ENCODE measurements at places on chromosomes 12 and 14.

DNA sequence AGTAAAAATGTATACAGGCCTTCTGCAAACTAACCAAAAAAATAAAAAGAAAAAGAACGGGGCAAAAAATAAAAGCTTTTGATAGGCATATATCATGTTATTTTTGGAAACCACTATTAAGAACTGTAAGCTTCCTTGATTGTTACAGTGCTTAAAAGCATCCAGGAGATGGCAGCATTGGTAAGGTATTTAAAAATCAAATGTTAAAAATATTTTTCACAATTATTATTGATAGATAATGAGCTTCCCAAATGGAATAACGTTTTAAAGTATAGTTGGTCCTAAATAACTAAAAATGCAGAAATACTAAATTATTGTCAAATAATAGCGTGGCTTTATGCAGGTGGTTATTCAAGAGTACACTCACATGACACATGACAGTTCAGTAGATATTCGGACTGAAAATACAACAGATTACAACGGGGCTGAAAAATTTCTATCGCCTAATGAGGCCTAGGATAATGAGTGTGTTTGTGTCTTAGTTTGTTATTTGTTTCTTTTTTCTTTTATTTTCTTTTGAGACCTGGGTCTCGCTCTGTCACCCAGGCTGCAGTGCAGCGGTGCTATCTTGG is 127.2 kb upstream of the ATF7IP start:
- peak; percentile 6 for DNase-seq

- DNase-seq = peak; percentile 92
Observed at GRCh38 chr12:118611295-118611694, 234.9 kb downstream of the SUDS3 start.

GRCh38 chr12:131897875-131898274 is 3.5 kb downstream of the ULK1 start:
- DNase-seq = no peak

- DNase-seq = no peak
Observed at GRCh38 chr14:50736932-50737419, 68.9 kb upstream of the SAV1 start.

DNA sequence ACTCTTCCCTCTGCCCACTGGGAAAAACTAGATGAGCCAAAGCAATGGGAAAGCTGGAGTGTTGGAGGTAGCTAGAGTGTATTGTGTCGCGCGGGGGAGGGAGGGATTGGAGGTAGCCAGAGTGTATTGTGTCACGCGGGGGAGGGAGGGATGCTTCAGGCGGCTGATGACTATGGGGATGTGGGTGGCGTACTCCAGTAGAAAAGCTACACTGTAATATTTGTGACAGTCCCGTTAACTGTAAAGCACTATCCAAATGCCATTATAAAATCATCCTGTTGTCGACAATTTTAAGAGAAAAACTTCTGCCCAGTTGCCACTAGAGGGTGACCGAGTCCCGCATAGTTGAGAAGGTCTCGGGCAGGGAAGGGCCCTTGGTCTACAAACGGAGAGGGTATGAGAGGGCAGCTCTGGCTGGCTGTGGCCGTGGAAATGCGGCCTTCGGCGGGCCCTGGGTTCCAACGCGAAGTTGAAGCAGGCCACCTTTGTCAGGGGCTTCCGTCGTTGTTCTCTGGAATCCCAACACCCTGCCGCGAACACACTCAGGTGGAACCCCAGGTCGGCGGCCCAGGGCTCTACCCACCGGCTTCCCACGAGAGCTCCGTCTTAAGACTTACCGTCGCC is 15.1 kb upstream of the PLEK2 start:
- DNase-seq = peak; percentile 27

- no peak for DNase-seq
Observed at GRCh38 chr14:34843011-34843554, 32.1 kb downstream of the BAZ1A start.

- no peak for DNase-seq
Observed at GRCh38 chr12:1552171-1552570, 42.2 kb downstream of the FBXL14 start.

DNA sequence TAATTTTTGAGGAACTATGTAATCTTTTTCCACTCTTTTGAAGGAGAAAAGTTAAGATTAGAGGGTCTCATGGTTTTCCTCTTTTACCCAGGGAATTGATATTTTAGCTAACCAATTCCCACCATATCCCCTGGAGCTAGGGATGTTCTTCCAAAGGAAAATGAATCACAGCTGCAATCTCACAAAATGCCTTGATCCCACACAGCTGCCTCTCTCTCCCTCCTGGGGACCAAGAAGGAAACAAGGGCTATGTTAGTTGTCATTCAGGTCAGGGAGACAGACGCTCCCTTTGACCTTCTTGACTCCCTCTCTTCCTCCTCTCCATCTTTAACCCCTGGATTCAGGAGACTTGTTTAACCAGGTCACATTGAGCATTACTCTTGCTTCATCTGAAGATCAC is 9.5 kb downstream of the DCN start:
- no peak for DNase-seq

GRCh38 chr14:54083549-54084239 is 127.1 kb upstream of the BMP4 start:
- no peak for DNase-seq

- no peak for DNase-seq
Observed at GRCh38 chr12:90905691-90906370, 49.1 kb downstream of the CCER1 start.

DNA sequence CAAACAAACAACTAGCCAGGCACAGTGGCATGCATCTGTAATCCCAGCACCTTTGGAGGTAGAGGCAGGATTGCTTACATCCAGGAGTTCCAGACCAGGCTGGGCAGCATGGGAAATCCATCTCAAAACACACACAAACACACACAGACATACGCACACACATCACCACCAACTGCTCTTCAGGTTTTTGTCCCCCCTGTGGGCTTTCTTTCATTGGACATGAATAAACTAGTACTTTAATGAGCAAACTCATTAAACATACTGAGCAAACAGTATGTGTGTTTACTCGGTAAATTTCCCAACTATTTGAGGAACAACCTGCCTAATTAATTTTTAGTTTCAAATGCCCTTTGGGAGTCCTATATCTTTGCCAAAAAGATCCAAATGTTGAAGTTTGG is 10.1 kb upstream of the RASSF3 start:
- DNase-seq = peak; percentile 94

DNA sequence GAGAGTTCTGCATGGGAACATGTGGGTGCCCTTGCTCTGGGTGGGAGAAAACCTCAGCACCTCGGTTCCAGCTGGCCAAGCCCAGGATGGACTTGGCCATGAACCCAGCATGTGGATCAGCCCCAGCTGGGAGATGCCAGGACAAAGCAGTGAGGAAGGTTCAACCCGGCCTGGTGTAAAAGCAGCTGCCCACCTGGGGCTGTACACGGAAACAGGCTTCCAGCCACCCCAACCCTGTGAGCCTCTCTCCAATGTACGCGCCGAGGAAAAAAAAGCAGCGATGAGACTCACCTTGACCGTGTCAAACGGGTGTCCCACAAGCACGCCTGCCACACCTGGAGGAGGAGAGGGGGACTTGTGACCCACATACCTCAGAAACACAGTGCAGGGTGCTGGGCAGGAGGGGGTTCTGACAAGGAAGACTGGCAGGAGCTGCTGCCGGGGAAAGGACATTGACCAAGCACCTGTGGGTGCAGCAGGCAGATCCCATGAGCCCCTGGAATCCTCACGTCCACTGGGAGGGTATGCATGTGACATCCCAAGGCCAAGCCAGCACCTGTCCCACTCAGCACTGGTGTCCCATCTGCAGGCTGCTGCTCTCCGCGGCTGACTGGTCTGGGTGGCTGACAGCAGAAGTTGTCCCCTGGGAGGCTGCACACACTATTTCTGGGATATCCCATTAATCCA is 7.5 kb downstream of the SLC25A29 start:
- DNase-seq = no peak

GRCh38 chr12:6106218-6106617 is 18.3 kb downstream of the VWF start:
- no peak for DNase-seq

DNA sequence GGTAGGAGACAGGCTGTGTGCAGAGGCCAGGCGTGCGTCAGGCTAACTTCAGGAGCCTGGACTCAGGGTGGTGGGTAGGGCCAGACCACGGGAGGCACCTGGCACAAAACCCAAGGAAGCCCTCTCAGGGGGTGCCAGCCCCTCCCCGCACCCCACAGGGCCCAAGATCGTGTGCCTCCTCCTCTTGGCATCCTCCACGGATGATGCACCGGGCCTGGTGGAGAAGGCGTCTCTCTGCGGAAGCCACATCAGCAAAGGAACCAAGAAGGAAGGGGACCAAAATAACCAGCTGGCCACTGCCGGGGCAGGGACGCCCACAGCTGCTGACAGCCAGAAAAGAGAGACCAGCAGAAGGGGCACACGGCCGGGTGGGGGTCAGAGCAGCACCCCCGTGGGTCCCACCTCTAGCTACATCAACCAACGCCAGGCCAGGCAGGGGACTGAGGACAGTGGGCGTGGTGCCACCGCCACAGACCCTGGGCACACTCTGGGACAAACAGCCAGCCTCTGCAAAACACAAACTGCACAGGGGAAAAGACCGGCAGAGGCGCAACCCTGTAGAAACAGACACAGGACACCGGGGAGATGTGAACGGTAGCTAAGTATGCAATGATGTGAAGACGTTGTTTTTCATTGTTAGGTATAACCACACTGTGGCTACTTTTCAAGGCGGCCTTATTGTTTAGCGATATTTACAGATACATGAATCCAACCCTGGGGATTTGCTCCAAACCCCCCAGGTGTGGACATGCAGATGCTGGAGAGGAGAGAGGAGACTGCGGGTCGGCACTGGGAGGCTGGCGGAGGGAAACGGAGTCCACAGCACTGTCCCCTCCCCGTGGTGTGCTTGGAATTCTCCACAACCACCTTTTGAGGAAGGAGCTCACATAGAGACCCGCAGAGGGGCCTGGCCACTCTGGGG is 26.1 kb upstream of the C14orf180 start:
- DNase-seq = no peak

DNA sequence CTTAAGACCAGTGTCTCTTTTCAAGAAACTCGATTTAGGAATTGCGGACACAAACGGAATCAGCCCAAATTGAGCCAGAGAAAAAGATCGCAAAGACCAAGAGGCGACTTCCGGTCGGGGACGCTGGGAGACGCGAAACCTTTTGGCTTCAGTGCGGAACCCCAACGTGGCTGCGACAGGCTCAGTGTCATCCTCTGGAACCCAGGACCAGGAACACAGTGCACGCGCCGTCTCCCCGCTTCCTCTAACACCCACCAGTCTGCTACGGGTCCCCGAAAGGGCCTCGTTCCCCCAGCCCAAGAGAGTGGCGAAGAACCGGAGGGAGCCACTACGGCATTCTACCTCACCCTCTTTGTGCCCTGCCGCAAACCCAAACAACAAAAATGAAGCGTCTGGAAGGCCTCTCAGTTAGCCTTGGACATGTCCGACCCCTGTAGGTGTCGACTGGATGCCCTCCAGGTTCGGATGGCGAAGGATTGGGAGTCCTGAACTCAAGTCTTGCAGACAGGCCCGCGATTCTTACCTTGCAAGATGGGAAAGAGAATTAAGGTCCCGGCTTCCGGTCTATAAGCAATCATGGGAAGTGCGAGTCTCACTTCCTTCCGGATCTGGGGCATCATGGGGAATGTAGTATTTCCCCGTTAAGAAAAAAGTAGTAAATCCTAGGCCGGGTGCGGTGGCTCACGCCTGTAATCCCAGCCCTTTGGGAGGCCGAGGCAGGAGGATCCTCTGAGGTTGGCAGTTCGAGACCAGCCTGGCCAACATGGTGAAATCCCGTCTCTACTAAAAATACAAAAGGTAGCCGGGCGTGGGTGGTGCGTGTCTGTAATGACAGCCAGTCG is at the start of gene RPL6:
TSS of gene RPL6 (minus strand) at position 542 of the 842 bp plus-strand sequence. CDS start 949 bp downstream, outside the sequence.
- peak; percentile 93 for DNase-seq

- DNase-seq = no peak
Observed at GRCh38 chr14:59303216-59303615, 114.7 kb downstream of the DAAM1 start.

- DNase-seq = no peak
Observed at GRCh38 chr12:26095186-26095585, 29.7 kb downstream of the BHLHE41 start.

DNA sequence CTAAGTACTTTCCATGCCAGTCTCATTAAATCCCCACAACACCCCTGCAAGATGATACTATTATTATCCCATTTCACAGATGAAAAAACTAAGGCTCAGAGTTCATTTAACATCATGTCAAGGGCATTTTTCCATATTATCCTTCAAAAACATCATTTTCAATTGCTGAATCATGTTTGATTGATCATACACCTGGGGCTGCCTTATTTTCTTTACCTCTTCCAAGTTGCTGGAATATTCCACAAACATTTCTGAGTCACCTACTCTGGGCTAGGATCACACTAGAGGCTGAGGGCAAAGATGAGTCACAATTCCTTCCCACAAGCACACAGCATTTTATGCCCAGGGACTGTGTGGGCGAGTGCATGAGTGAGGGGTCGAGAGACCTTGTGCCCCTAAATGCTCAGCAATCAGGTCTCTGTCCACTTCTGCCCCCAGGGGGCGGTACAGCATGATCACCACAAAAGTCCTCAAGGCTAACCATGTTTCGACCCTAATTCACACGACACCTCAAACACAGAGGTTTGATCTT is 14.1 kb upstream of the TMEM119 start:
- DNase-seq = no peak

- no peak for DNase-seq
Observed at GRCh38 chr12:109910969-109911348, 10.9 kb downstream of the TCHP start.

- no peak for DNase-seq
Observed at GRCh38 chr14:92323916-92324818, 1.2 kb downstream of the SLC24A4 start.

DNA sequence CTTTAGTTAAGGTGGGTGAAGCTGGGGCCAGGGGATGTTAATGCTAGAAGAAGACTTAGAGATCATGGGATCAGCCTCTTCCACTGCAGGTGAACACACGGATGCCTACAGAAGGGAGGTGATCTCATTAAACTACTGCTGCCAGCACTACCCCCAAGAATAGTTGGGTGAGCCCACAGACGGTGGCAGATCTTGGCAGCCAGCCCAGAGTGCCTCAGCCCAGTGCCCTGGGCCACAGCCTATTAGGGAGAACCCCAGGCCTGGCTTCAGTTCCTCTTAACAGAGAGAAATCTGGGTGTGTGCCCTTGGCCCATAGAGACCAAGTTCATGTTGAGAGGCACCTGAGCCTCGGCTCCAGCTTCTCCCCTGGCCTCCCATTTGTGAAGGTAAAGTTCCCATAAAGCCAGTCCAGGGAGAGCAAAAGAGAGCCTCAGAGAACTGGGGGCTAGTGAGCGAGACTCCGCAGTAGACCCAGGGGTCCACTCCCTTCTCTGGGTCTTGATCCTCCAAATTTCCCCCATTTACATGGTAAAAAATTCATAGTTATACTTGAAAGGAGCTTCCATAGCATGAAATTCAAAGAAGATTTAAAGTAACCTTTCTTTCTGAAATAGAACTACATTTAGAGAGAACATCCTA is 125.0 kb upstream of the CCND2 start:
- no peak for DNase-seq

- no peak for DNase-seq
Observed at GRCh38 chr12:1619159-1619558, 9.9 kb upstream of the WNT5B start.

Data from NCI-H774 (cell line).